ENCODE measurements at places on chromosomes 7 and 10.

DNA sequence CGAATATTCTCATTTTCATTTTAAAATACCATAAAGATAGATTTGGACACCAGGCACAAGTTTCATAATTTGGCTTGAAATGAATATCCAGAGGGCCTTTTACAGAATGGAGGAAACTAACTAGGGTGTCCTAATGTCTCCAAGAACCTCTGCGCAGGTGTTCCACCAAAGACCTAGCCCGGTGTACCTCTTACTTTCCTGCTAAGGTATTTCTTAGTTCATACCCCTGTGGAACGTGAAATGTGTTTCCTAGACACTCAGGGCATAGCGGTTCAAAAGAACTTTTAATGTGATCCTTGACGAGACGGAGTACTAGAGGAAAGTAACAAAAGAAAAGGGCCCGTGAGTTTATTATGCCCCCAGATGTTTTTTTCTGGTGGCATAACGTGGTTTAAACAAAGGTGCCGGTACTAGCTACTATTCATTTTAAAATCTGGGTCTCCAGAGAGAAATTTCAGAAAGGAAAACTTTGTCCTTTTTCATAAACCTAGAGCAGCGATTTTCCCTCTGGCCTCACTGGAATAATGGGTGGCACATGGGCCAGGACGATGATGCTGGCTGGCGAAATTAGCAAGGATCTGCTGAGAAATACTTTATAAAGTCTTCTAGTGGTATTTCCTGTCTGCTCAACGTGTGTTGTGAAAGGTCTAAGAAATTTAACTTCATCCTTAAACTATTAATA, 1.4 kb downstream of the APBB1IP start:
- no peak for DNase-seq

GRCh38 chr10:124099604-124100003, 6.2 kb upstream of the CHST15 start:
- DNase-seq = no peak

DNA sequence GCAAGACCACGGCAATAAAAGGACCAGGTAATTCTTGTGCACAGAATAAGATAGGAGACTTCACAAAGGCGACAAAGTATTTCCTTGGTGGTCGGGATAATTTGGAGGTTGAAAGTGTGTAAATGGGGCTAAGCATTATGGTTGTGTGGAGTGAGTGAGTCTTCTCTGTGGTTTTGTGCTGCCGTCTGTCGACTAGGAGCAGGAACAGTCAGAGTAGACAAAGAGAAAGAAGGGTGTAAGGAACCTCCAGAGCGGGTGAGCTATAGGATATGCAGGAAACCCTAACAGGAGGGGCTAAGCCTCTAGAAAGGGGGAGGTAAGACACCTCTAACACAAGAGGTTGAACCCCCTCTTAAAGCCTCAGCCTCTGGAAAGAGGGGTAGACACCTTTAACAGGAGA, 201.6 kb downstream of the SH2D4B start:
- DNase-seq = no peak

DNA sequence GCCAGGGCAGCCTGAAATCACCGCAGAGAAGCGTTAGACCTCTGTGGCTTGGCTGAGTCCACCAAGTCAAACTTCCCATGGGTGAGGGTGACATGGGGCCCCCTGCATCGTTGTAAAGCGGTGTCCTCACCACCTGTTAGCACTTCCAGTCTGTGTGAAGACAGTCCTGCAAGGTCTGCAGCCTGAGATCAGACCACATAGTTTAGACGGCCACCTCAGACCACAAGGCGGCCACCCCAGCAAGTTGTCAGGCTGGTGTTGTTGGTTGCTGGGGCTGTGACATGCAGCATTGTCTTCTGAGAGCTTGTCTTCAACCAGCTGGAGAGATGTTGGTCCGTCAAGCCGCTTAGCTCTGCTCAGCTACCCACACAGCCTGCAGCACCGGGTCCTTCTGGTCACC, 44.1 kb upstream of the TARP start:
- DNase-seq = no peak

DNA sequence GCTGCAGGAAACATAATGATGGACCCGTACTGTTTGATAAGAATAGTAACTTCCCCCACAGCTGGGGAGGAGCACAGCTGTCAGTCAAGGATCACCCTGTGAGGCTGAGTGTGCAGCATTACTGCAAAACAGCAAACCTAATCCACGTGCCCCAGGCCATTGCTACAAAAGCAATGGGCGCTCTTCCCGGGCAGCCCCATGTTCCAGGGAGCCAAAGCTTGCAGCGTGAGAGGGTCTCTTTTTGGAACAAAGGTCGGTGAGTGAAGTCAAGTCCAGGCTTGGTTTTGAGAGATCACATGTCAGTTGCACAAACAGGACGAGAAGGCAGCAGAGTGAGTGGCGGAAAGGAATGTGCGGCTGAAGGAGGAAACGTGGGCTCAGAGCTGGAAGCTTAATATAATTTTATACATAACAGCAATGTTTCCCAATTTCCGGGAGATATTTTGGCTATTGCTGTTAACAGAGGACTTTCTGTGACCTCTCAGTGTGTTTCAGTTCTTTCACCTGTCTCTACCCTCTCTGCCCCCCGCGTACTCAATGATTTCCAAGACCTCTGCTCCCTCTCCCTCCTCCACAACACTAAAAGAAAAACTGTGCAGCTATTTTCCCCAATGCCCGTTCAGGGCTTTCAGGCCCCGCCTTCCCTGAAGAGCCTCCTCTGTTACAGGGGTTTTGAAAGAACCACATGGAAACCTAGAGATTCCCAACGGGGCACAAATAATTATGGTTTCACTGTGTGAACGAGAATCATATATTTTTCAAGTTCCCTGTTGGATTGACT, 128.9 kb downstream of the MTPAP start:
- DNase-seq = no peak

DNA sequence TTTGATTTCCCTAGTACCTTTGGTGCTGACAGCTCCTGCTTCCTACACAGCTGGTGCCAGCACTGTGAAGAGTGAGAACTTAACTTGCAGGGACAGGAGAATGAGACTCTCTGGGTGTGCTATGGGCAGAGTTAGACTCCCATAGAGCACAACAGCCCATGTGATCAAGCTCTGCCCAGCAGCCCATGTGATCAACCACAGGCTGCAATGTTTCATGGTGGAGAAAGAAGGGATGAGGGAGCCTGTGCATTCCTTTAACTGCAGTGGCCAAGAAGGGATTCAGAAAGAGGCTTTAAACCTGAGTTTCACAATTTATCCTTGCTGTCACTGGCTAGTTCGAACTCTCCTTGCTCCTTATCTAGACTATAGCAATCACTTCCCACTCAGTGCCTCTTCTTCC, 10.0 kb upstream of the MEST start:
- DNase-seq = no peak

DNA sequence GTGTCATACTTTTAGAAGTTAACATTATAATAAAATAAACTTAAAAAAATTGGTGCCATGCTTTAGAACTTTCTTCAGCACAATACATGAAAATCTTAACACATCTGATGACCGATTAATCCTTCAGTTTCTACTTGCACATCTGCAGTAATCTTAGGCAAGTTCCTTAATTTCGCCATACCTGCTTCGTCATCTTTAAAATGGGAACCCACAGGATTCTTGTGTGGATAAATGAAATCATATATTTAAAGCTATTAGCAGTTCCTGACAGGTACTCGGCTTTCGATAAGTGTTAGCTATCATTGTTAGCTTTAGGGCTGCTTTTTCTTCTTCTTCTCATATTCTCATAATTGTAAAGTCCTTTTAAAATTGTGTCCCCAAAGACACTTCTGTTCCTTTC, 907 bp upstream of the VPS50 start:
- no peak for DNase-seq

DNA sequence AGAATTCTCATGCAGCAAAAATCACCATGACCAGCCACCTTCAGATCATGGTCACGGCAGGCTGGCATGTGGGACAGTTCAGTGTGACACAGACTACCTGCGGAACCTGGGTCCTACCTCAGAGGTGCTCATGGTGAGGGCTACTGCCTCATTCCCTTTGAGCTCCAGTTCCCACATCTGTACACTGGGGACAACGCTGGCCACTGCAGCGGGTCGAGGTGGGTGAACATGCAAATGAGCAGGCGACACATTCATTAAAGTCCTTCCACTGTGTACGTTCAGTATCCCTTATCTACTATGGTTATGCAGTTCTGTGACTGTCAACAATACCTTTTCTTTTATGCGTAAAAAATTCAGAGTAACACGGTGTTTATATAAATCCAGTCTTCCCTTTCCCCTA, 218.7 kb upstream of the AOAH start:
- no peak for DNase-seq

DNA sequence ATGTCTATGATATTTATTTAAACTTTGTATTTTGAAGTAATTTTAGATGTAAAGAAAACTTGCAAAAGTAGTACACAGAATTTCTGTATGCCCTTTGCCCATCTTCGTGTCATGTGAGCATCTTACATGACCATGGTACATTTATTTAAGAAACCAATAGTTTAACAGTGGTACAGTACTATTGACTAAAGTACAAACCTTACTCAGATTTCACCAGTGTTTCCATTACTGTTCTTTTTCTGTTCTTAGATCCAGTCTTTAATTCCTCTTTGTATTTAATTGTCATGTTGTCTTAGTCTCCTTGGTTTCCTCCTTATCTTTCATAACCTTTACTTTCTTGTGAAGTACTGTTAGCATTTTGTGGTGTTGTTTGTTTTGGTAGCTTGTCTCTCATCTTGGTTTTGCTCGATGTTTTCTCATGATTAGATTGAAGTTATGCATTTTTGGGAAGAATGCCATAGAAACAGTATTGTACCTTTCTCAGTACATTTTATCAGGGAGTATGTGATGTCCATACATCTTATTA, 24.1 kb downstream of the TAX1BP1 start:
- no peak for DNase-seq

DNA sequence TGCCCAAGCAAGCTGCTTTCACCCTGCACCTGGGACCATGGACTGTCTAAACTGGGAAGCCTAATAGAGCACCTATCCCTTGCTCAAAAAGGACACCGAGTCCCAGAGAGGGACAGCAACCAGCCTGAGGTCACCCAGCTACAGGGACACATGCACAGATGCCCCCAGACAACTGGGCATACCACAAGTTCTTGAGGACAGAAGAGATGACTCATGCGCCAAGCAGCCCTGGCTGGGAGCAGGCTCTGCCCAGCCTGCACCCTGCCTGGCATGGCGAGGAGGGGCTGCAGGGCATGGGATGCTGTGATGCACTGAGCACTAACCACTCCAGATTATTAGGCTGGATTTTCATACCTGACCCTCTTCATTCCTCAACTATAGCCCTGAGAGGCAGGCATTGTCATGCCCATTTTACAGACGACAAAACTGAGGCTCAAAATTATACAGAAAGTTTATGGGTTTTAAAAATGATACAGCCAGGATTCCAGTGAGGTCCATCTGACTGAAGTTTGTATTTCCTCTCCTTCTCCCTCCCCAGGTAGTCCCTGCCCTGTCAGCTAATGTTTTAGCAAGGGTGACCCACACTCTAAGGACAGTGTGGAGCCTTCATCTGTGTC, 289.3 kb upstream of the ZMIZ1 start:
- DNase-seq = no peak

GRCh38 chr10:104472957-104473745, 119.5 kb downstream of the CFAP58 start:
- no peak for DNase-seq

All from HTR-8/SVneo (cell line).